ENCODE measurements at places on chromosomes 11 and 22.

DNA sequence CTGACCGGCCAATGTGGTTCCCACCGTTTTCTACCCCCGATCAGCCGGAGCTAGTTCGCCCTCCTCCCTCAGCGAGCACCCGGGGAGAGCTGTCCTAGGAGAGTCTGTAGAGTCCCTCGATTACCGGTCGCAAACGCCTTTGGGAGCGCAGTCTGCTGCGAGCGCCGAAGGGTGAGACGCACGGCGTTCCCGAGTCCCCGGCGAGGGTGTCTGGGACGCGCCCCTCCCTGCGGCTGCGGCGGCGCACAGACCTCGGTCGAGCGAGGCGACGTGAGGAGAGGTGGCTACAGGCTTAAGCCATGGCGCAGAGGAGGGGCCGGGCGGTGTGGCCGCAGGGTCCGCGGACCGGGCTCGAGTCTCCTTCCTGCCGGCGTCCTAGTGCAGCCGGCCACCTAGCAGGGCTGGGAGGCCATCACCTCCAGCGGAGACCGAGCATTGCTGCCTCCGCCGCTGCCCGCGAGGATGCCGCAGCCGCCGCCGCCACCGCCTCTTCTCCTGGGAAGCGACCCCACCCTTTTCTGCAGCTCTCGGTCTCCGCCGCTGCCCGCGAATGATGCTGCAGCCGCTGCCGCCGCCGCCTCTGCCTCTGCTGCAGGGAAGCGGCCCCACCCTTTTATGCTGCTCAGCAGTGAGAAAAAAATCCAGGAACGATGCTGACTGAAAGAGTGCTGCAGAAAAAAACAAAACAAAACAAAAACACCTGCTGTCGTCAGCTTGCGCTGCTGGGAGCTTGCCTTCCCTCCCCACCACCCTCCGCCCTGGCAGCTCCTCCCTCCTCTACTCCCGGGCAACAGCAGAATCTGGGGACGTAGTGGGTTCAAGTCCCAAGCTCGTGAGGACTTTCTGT lies at the start of gene MAP6:
MAP6 (minus strand) TSS at position 588 of the 847 bp plus-strand sequence. CDS start 669 bp downstream, outside the sequence.
- no peak for DNase-seq

GRCh38 chr22:39967996-39968972 lies 8.1 kb downstream of the TMA7B start:
- DNase-seq, result no peak

DNA sequence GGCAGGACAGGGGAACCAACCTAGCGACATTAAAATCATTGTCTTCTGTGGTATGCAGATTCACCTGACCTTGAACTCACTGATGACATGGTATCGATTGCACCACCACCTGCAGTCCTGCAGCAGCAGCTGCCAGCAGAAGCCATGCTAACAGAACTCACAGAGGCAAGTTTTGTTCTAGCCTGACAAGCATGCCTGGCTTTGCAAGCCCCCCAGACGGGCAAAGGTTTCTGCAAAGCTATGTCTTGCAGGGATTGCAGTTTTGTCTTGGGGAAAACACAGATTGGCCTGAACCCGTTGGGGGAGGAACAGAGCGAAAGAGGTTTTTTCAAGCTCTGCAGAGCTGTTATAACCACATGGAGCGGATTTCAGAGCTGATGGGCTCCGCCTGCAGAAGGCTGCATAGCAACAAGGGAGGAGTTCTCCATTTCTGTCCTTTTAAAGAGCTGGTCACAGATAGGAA lies 221.0 kb downstream of the HIPK3 start:
- DNase-seq, result no peak

- no peak for DNase-seq
Measured at GRCh38 chr11:17799147-17799546, 64.6 kb downstream of the KCNC1 start.

- no peak for DNase-seq
Measured at GRCh38 chr11:17719028-17719937, at the start of gene MYOD1. Gene MYOD1, plus strand, starts transcription at chr11:17719571. Its CDS starts 212 bp downstream, at chr11:17719783.

GRCh38 chr11:87125257-87125656 lies 87.5 kb downstream of the TMEM135 start:
- DNase-seq, result no peak

- peak; percentile 62 for DNase-seq
Measured at GRCh38 chr11:124961972-124962609, 8.1 kb downstream of the CCDC15 start.

DNA sequence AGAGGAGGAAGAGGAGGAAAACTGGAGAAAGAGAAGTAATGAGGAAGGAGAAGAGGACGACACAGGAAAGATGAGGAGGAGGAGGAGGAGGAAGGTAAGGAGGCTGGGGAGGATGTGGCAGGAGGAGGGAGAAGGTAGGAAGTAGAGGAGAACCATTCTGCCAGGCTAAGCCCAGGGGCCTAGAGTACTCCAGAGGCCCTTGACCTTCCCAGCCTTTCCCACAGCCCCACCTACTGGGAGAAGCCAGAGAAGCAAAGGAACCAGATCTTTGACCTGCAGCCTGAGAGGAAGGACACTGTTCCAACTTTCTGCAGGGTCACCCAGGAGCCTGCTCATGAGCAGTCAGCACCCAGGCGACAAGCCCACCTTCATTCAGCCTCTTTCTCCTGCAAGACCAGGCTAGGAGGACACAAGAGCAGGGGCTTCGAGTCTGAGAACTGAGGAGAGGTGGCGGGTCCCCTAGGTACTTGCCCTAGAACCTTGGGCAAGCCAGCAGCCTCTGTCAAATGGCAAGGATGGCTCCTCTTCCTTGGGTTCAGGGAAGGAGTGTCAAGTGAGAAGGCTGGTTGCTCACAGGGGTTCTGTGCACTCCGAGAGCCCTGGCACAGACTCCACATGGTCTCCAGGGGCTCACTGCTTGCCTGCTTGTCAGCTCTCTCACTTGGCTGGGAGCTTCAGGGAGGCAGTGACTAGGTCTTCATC lies 27.9 kb upstream of the OAF start:
- DNase-seq, result no peak

GRCh38 chr11:118311518-118311917 lies 7.0 kb downstream of the CD3E start:
- no peak for DNase-seq

- no peak for DNase-seq
Measured at GRCh38 chr11:34940026-34940677, 23.7 kb downstream of the PDHX start.

- DNase-seq, result no peak
Measured at GRCh38 chr11:86923999-86924766, 31.0 kb downstream of the FZD4 start.

DNA sequence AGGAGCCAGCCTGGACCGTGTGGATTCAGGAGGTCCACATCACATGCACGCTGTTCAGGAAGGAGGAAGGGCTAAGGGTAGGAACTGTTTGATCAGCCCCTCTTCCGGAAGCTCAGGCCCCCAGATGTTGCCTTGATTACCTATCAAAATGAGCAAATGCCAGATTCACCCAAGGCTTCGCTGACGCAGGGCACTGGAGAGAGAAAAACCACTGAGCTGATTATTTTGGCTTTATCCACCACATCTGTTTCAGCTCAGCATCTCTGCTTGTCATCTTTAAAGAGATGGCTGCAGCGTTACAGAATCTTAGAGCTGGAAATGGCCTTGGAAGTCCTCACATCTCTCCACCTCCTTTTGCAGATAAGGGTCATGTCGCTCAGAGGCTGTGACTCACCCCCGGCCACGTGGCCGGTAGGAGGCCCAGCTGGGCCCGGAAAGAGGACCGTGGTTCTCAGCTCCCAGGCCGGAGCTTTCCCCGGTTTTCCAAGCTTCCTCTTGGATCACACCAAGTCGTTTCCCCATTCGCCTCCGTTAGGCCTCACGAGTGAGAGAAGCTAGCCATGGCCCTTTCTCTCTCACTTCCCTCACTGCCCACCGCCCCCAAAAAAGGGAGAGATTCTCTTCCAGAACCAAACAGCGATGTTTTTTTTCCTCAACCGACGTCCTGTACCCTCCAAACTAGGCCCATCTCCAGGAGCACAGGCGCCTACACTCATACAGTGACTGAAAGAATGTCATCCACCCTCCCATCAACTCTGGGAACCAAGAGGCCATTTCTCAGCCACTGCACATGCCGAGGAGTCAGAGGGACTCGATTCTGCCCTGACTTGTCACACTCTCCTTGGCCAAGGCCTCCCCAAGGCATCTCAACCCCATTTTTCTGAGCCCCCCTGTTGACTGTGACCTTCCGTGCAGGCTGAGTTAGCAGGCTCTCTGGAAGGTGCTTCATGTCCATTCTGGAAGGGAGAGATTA lies 37.6 kb downstream of the LIF start:
- no peak for DNase-seq

- DNase-seq, result no peak
Measured at GRCh38 chr22:33020721-33021120, 37.5 kb downstream of the SYN3 start.

GRCh38 chr11:9616042-9616675 lies 42.7 kb downstream of the WEE1 start:
- no peak for DNase-seq

- no peak for DNase-seq
Measured at GRCh38 chr22:31895411-31896123, 48.8 kb upstream of the YWHAH start.

- DNase-seq, result no peak
Measured at GRCh38 chr11:38791346-38791961, 2193.4 kb upstream of the RAG2 start.

DNA sequence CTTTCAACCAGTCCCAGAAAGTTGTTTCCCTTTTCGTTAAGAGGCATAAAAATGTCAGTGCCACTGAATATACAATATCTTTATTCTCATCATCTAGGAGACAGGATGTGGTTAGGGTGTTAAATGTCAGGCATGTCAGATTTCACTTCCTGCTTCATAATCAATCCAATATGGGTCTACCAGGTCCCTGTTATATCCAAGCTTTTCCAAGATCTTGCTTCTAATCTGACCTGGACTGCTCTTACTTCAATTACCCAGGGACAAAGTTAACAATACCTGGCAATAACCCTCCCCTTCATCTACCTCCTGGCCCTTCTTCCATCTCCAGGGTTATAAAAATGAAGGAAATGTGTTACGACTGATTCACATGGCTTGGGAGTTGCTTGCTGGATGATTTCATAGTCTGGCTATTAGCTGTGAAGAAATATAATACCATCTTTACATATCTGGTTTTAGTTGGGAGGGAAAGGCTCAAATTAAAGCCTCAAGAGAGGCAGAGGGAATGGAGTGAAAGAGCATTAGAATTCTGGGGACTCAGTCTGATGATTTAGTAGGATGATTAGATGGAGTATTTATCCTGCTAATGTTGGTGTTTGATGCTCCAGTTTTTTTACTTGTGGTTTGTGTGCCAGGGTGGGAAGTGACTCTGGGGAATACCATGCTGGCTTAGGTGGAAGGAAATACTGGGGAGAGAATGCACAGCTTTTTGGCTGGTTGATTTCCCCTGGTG lies 534.3 kb downstream of the ETS1 start:
- DNase-seq, result peak; percentile 46

DNA sequence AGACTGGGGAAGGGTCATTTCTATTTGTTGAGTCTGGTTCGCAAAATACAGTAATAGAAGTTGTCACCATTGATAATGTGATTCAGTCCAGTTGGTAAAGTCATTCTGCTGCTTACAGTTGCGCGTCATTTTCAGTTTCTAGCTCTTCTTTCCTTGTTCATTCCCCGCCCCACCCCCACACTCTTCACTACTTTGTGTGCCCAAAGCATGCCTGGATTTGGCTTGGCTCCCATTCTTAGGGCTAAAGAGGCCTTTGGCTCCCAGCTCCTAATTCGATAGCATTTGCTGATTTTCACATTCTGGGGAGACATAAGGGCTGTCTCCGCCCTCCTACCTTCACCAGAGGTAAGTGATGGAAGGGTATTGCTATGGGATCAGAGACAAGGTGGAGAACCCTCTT lies 43.0 kb downstream of the CECR2 start:
- no peak for DNase-seq

All from CD4-positive, alpha-beta T cell treated with Interleukin-6 at 100 ng/mL for 8 hours (primary cell).